ENCODE measurements at places on chromosomes 3 and 15.

- peak; percentile 49 for DNase-seq
Observed at GRCh38 chr3:187744169-187745151, 808 bp downstream of the BCL6 start.

- peak; percentile 7 for DNase-seq
Observed at GRCh38 chr15:29889542-29890329, 67.5 kb upstream of the TJP1 start.

DNA sequence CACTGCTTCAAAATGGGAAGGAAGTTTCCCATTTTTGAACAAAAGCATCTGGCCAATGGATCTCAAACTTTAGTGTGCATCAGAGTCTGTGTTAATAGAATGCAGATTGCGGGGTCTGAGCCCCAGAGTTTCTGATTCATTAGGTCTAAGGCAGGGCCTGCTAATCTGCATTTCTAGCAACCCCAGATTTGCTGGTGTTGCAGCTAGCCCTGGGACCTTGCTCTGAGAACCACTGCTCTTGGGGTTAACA is 30.7 kb upstream of the USP3 start:
- no peak for DNase-seq

GRCh38 chr3:146732325-146732724 is 127.2 kb upstream of the PLSCR5 start:
- DNase-seq = no peak
